Activated CD4-positive, alpha-beta T cell treated with anti-CD3 and anti-CD28 coated beads, Interleukin-2, Interleukin-6, amounts not matched to agents 100 ng/mL and 50 ng/mL, durations not matched to agents 16 hours and 8 hours (primary cell): ENCODE measurements at places on chromosomes 16 and 17.

DNA sequence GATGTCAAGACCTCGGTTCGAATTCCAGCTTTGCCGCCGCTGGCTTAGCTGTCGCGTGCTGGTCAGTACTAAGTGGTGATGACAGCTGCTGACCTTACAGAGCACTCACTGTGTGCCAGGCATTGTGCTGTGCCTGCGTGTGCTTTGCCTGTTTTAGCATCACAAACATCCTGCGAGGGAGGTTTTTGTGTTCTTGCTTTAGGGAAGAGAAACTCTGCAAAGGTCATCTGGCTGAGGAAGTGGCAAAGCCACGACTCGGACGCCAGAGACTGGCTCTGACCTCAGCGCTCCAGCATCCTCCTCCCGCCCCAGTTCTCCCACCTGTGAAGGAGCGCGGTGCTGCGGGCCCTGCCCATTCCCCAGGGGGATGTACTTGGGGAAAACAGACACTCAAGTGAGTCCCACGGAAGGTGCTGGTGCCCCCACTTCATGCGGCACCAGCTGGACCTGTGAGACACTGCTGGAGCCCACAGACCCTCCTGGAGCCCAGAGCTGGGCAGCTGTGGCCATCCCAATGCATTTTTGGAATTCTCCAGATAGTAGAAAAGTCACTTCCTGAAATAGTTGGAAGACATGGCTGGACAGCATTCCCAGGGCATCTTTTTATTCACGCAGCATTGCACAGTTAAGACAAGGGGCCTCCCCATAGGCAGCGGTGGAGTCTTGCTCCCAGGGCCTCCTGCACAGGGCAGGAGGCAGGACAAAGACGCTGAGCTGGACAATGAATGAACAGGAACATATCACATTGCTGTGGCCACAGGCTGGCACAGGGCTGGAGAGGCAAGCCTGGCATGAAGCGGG is 20.0 kb upstream of the HERPUD1 start:
- no peak for DNase-seq

- DNase-seq = no peak
Observed at GRCh38 chr17:8798176-8798845, 854 bp downstream of the MFSD6L start.

GRCh38 chr16:19142939-19143598 is 25.0 kb upstream of the SYT17 start:
- DNase-seq = no peak

GRCh38 chr16:47320546-47321310 is 140.1 kb downstream of the ITFG1 start:
- no peak for DNase-seq

DNA sequence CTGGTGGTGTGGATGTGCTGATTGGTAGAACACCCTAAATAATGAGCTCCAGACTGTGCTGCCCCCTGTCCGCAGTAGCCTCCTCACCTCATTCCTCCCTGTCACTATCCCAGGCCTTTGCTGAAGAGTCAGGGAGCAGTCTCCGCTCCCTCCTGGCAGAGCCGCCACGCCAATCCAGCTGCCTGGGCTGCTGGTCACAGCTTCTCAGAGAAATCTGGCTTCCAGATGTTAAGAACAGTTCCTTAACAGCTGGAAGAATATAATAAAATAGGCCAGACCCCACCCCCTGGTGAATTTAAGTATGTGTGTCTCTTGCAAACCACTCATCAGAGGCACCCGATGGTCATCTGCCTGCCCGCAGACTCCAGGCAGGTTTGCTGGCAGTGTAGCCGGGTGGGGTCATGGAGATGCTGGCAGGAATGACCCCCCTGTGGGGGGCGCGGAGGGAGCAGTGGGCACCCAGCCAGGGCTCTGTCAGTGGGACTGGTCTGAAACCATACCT is 161.0 kb downstream of the CCDC182 start:
- no peak for DNase-seq
